ENCODE measurements at places on chromosomes 1 and 21.

- DNase-seq: no peak
Measured at GRCh38 chr1:181208083-181208482, 119.6 kb downstream of the IER5 start.

DNA sequence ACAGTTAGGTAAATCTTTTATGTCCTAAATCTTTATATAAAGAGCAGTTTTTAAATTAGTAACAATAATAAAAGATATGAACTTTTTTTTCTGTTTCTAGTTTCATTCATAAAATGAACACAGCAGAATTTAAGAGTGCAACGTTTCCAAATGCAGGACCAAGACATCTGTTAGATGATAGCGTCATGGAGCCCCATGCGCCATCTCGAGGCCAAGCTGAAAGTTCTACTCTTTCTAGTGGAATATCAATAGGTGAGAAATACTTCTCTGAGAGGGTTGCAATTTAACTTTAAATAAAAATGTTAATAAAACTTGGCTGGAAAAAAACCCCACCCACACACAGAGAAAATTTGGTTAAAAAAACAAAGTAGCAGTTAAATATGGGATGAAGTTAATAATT, 15.0 kb upstream of the ANGPTL1 start:
- no peak for DNase-seq

DNA sequence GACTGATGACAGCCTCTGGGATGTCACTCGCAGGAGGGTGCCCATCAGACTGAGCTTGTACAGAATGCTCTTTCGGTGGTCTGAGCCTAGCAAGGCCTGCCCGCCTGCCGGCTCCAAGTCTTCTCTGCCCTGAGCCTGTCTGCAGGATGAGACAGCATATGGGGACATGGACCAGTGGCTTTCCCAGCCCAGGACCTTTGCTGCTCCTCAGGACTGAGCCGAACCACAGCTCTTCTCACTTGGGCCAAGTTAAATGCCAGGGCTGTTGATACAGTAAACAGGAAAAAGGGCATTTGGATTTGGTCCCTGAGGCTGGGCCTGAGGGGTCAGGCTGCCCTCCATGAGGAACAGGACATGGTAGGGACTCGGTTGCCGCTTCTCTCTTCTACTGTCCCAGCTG, 64.3 kb upstream of the EPS8L3 start:
- DNase-seq: no peak

DNA sequence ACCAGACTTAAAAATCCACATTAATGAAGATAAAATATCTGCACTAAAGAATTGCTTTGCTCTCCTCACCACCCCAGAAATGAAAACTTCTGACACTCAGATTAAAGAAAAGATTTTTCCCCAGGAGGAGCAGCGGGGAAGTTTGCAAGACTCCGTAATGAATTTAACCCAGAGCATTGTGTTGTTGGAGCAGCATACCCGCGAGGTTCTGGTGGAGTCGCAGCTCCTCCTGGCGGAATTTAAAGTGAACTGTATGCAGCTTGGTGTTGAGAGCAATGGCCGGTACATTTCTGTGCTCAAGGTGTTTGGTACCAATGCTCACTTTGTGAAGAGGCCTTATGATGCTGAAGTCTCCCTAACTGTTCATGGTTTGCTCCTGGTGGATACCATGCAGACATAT, 46.4 kb downstream of the VPS13D start:
- no peak for DNase-seq

GRCh38 chr21:43991447-43991991, 20.6 kb upstream of the TRAPPC10 start:
- no peak for DNase-seq

DNA sequence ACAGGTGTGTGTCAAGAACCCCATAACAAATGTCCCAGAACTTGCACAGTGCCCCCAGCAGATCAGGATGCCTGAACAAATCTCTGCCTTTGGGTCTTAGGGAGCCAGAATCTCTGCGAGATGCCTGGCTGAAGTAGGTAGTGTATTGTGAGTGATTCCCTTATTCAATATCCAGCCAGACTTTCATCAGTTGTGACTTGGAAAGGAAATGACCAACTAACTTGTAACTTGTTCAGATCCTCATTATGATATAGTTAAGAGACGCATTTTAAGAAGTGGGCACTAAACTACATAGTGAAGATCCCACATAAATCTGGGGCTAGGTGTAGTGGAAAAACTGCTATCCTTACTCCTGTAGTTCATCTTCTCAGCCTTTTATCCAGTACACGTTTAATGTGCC, 11.8 kb downstream of the OLIG2 start:
- DNase-seq: no peak

DNA sequence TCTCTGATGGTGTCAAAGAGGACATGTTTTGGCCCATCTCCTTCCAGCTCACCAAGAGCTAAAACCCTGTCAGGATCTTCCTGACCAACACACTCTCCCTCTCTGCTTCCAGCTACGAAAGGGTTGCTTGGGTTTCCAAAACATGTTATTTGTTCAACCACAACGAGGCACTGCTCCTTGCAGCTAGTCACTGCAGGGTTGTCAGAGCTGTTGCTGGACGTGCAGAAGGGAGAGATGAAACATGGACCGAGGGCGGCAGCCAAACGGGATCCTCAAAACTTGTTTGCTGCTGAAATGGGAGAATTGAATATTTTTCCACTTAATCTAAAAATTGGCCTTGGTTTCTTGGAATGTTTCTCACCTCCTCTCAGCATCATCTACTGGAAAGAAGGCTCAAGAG, 12.4 kb downstream of the ZBTB18 start:
- DNase-seq: no peak

DNA sequence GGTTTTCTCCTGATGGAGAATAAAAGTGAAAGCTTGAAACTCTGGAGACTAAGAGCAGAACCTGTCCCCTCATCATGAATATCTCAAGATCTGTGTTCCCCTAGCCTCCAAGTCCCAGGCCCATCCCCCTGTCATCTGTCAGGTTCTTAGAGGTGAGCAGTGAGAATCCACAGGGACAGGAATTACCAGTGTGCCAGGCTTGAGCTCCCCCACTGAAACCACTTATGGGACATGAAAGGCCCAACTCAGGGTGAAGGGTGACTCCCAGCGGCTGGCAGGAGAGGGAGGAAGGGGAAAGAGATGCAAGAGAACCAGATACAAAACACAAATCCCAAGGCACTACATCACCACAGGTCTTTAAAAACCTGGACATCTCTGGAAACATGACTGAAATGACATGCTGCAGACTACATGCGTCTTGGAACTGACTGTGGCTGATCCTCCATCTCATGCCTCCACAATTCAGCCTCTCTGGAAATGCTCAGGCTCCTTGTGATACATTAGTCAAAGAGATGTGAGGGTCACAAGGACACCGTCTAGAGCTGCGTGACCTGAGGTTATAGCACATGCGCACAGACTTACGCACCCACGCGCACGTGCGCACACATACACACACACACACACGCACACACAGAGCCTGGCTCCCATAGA, 6.8 kb upstream of the LY9 start:
- DNase-seq: no peak

DNA sequence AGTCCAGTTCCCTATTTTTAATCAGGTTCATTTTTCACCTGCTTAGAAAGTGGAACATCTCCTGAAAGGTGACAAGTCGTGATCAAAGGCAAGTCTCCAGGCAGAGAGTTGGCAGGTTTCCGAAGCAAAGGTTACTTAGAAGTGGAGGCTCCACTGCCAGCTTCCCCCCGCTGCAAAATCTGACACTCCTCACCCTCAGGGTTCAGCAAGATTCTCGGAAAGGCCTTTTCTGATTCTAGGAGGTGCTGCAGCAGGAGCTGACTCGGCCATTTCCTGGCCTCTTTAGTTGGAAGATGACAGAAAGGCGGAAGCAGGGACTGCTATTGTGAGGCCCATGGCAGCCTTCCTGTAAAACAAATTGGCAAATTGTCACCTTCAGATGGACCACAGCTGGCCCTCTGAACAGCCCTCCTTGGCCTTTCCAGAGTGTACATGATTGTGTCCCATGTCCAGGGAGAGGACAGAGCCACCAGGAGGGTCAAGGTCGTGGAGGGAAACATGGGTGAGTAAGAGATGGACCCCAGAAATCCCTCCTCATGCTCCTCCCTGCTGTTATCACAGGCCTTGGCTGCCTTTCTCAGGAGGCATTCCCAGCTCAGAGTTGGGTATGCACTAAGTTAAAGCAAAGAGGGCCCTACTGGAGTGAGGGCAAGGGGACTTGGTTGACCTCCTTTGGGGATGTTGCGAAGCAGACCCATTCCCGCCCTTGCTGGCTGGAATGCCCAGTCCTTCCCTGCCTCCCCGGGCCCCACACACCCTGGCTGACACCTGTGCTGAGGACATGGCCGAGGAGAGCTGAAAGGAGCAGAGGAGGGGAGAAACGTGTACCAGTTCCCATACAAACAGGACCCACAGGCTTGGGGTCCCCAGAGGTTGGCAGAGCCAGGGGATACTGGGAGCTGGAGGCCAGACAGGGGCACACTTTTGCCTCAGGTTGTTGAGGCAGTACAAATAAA, 115.5 kb upstream of the IRF2BP2 start:
- peak; percentile 43 for DNase-seq

DNA sequence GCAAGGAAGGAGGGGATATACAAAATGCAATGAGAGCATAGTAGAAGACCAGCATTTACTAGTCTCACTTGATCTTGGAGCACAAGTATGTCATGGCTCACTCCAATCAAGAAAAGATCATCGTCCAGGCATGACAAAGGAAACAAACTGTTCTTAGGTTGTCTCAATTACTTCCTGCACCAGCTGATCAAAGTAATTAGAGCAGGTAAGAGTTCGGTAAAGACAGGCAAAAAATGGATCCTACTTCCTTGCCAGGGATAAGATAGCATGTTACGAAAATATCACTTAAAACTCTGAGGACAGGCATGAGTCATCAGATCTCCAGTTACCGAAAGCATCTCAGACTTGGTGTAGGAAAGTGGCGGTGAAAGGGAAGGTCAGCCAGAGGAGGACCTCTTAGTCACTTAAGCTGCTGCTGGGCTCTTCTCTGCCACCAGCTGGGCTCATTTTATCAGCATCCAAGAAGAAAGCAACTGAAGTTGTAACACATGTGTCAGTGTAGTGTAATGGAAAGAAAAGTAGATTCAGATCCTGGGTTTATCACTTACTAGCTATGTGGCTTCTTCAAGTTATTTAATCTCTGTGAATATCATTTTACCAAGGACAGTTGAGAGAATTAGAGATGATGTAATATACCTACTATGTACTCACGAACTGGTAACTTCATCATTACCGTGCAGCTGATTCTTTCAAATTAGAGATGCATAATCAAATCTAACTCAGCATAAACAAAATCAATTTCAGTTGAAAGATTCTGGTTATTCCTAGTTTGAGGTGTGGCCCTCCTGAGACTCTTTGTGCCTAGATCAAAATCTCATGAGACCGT, 46.8 kb downstream of the XCL1 start:
- no peak for DNase-seq

GRCh38 chr1:51425273-51425672, 93.8 kb downstream of the EPS15 start:
- DNase-seq: no peak

DNA sequence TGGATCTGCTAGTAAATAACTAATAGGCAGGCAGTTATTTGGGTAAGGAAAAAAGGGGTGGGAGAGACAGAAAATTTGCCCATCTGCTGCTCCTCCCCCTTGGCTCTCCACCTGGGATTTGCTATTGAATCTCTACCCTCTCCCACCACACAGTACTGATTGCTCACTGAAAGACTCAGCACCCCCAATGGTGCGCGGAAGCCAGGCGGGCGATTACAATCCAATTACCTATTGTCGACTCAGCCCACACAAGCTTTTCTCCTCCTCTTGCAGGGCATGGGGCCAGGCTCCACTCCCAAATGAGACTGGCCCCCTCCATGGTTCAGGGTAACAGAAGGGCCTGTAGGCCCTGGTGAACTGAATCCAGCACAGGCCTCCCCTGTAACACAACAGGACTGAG, 2.7 kb upstream of the HMGN2 start:
- no peak for DNase-seq

DNA sequence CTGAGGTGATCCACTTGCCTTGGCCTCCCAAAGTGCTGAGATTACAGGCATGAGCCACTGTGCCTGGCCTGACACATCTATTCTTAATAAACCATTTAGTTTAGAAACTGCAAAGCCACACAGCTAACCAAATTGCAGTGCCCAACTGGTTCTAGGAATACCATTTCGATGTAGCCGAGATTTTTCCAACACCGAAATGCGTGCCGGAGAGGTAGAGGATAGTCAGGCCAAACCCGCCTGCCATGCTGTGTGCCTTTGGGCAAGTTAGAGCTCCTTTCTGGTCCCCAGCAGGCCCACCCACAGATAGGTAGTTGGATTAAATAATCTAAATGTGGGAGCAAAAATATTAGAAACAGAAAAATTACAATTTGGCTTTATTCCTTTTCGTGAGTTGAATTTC, 254.4 kb downstream of the FOXD2 start:
- DNase-seq: no peak

DNA sequence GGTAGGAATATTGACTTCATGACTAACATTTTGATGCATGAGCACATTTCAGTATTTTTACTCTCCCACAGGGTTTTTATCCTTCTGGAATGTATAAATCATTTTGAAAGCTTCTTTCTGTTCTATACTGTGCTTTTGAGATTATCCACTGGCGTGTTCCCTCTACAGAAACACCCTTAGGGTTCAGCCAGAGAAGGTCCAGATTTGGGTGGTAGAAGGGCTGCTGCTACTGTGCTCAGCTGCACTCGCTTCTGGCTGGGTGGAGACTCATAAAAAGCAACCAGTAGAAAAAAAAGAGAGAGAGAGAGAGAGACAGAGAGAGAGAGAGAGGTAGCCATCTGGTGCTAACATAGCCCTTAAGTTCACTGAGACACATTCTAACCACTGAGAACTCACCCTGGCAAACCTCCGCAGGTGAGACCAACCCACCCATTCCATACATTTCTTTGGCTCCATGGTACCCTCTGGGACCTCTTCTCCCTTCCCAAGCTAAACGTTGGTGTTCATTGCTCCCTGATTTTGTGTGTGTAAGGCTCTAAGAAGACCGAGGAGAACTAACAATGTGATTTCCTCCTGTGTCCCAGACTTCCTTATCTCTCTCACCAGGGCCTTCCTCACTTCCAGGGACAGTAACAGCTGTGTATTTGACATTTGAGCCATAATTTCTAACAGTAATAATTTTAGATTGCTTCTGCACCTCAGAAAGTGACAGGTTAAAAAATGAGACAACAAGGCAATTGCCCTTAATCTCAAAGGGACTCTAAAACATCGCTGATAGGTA, 7.2 kb downstream of the APCS start:
- DNase-seq: no peak
